C1 segment of cervical spinal cord (tissue), 14 donors: ENCODE measurements at places on chromosomes 12 and 14.

GRCh38 chr12:48122065-48122834 is 3.1 kb downstream of the PFKM start:
- no peak for DNase-seq

DNA sequence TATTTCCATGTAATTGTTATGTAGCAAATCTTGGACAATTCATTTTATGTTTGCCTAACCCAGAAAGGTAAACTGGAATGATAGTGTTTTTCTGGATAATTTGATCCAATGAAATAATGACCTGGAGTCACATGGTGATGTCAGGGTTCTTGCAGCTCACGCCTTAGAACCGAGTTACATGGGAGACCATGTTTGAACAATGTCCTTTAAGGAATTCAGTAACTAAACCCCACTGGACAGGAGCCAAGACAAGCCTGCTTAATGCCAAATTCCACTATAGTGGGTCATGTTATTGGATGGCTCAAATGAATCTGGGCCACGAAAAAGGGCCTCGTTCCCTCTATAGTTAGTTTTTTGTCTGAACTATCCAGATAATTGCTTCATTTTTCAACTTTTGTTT is 255.8 kb upstream of the HMGA2 start:
- DNase-seq: no peak

- no peak for DNase-seq
These were observed 5.1 kb downstream of the CLMN start for GRCh38 chr14:95314609-95315008.

- DNase-seq: no peak
These were observed 10.7 kb upstream of the PHC1 start for GRCh38 chr12:8903646-8904045.

DNA sequence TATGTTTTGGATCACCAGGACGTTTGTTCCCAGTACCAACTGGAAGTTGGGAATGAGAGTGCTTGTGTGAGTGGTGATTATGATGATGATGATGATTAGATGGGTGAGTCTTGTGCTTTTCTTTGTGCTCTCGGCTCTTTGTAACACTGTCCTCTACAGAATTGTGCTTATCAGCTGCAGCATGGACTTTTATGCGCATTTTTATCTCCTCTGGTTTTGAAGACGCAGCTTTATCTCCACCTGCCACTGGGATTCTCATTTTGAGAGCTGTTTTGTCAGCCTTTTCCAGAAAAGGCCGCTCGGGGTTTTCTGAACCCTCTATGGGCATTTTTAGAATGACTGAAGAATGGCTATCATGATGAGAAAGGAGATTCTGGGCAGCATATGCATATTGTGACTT is 11.5 kb upstream of the KANSL2 start:
- DNase-seq: no peak

DNA sequence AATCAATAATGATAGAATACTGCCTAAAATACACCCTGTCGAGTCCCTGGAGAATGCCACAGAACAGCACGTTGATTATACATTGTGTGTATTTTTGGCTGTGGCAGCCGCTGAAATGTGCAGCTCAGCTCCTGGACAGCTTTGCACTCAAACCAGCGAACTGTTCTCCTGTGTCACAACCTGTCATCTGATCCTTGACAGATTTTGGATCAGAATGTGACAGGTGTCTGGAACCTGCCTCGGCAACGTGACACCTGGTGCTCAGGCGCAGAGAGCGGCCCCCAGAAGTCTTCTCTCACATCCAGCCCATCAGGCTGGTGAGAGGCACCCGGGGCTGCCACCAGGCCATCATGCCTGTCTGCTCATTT is 19.3 kb downstream of the MVK start:
- no peak for DNase-seq

GRCh38 chr12:75208856-75209811 is 505 bp downstream of the KCNC2 start:
- no peak for DNase-seq

DNA sequence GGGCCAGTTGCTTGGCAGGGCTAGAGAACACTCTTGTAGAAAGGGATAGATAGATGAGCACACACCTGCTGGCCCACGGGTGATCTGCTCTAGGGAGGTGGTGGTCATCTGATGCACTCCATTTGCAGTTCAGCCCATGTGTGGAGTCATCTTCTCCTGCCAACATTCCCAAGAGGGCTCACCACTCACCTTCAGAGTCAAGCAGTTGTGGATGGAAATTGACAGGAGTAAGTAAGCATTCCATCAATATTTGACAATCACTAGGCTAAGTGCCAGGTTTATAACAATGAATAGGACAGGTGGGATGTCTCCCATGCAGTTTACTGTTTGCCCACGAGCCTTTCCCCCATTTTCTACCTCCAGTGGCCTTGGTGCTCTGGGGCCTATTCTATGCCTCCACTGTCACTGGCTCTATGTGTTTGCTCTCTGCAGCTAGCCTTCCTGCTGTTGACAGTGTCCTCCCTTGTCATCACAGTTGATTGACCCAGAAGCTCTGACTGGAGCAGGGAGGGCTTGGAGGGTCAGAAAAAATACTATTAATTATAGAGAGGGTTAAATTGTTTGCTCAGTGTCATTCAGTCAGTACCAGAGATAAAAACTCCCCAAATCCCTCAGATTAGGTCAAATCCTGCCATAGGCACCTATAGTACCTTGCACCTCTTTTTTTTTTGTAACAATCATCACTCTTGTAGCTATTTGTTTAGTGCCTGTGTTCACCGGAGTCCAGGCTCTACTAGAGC is 134.6 kb upstream of the PZP start:
- no peak for DNase-seq

DNA sequence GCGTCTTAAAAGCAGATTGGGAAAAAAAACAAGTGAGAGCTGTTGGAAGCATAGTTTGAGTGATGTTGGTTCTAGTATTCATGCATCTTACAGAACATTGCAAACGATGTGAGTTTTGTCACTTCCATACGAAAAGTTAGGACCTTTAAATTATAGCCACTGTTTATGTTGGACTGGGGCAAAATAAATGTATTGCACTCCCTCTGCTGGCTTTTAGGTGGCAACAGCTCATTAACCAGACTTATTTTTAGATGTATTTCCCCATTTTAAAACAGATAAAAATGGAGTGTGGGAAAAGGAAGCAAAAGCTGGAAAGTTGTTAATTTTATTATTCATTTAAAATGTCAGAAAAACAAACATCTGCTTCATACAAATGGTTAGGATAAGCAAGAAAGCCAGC is 111.9 kb downstream of the LGR5 start:
- no peak for DNase-seq

GRCh38 chr14:89288114-89288513 is 128.9 kb downstream of the FOXN3 start:
- no peak for DNase-seq
